ENCODE measurements at places on chromosomes 12 and 14. TPM values are rescaled to one million over a fixed set of nuclear protein-coding genes. Genes with fewer than 3 reads are reported as not detected.

DNA sequence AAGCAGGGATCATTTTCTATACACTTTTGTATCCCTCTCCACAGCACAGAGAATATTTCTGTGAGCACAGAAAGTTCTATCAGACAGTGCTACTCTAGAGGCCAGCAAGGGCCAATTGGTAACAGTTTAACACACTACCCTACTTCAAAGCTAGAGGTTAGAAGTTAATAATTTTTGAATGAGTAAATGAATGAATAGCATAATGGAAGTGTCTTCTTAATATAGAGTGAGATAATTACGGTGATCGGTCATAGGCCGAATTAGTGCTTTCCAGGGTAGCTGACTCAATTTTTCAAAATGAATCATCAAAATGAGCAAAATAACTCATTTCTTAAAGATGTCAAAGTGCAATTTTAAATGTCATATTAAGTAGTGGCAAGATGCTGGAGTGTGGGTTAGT is 67.0 kb upstream of the CCDC198 start:
- no peak for DNase-seq
- no peaks in the 10 kb centered on the region for H3K4me1 ChIP-seq
- no peak overlapping the region for H3K4me3 ChIP-seq

- H3K4me3 ChIP-seq = peak overlapping the region; percentile 65
- peaks cover 18% of the 10 kb centered on the region for H3K4me1 ChIP-seq
- H3K36me3 ChIP-seq = peaks cover 20% of the 10 kb centered on the region
- no peak for DNase-seq
- no peak overlapping the region for H3K27ac ChIP-seq
These were observed 20.3 kb downstream of the SLC25A29 start for GRCh38 chr14:100285913-100286400.

DNA sequence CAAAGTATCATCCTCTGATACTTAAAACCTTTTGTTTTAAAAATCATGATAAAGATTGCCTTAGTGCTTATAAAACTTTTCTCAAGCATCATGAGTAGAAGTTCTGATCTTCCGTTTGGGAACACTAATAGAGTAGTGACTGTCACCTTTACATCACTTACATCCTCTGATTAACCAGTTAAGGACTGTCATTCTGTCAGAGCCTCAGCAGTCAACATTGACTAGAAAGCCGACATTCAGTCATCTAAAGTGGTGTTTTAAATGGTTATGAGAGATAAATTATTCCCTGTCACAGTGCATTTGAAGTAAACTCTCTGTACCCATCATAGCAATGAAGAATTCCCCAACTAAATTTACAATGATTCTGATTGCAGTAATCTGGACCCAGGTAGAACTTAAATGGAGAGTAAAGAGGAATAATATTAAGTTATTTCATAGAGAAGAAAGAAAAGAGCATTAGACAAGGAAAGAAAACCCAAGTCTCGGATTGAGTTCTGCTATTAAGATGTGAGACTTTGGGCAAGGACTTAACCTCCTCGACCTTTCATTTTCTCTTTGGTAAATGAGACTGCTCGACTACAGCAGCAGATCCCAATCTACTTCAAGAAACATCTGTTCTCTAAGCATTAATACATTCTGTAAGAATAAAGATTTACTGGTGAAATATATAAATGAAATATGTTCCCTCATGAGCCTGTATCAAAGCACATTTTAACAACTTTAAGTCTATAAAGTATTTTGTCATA is 563.9 kb upstream of the LMO3 start:
- no peak overlapping the region for H3K4me3 ChIP-seq
- no peaks in the 10 kb centered on the region for H3K36me3 ChIP-seq
- no peaks in the 10 kb centered on the region for H3K4me1 ChIP-seq
- DNase-seq = no peak
- H3K27me3 ChIP-seq = no peaks in the 10 kb centered on the region

Gene INHBC
- not detected for total RNA-seq
